Naive B cell (primary cell): ENCODE measurements at places on chromosomes 7 and 10.

DNA sequence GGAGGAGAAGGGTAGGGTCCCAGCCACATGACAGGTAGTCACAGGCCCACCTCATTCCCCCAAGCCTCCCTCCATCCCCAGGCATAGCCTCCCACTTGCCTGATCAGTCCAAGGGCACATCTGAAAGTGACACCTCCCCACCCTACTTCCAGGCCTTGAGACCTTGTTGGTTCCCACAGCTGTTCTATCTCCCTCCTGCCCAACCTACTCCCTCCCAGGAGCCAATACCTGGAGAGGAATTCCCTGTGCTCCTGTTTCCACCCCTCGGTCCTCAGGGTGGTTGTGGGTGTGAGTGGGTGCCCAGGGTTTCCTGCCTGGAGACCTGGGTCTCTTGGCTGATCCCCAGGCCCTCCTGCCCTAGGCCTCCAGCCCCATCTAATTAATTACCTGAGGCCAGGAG lies 11.6 kb upstream of the IMPDH1 start:
- H3K36me3 ChIP-seq: no peaks in the 10 kb centered on the region
- H3K27me3 ChIP-seq: no peaks in the 10 kb centered on the region
- DNase-seq: no peak
- no peak overlapping the region for H3K4me3 ChIP-seq
- H3K27ac ChIP-seq: no peak overlapping the region
- H3K4me1 ChIP-seq: no peaks in the 10 kb centered on the region

DNA sequence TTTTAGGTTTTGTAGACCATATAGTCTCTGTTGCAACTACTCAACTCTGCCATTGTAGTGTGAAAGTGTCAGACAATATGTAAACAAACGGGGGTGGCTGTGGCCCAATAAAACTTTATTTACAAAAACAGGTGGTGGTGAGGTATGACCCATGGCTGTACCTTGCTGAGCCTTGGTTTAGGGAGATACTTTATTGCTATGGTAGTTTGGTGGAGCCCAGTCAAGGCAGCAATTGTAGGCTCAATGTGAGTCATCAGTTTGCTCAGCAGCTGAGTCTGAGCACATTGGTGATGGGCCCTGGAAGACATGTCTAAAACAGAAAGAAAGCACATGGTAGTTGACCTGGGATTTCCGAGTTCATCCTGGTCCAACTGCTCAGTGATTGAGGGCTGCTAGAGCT lies 242.5 kb downstream of the REEP3 start:
- H3K27ac ChIP-seq: no peak overlapping the region
- DNase-seq: no peak
- H3K27me3 ChIP-seq: peaks cover 5% of the 10 kb centered on the region
- no peaks in the 10 kb centered on the region for H3K36me3 ChIP-seq
- H3K4me1 ChIP-seq: no peaks in the 10 kb centered on the region

GRCh38 chr10:15344876-15345285 lies 26.2 kb downstream of the FAM171A1 start:
- H3K27ac ChIP-seq: no peak overlapping the region
- H3K4me3 ChIP-seq: no peak overlapping the region
- H3K4me1 ChIP-seq: no peaks in the 10 kb centered on the region
- peaks cover 33% of the 10 kb centered on the region for H3K27me3 ChIP-seq

DNA sequence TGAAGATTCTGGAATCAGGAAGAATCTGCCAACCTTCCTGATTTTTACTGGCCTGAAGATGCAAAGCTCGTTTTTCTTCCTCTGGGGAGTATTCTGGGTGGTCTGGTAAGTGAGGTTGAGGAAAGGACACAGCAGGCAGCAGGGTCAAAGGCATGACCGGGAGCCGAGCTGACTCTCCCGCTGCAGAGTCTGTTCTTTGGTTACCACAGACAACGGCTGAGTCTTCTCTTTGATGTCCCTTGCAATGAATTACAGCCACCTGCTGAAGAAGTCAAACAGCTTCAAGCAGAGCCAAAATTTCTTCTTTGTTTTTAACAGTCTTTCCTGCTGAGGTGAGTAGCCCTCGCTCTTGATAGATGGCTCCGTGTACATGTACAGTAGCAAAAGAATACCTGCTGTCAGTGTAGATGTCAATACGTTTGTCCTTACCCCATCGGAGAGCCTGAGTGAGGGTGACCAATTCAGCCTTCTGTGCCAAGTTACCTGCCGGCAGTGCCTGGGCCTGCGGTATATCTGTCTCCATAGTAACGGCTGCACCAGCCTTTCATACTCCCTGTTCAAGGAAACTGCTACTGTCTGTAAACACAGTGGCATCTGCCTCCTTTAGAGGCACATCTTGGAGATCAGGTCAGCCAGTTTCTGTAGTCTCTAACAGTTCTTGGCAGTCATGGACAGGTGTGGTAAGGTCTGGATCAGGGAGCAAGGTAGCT lies 76.4 kb downstream of the PRR15 start:
- no peaks in the 10 kb centered on the region for H3K27me3 ChIP-seq
- no peaks in the 10 kb centered on the region for H3K36me3 ChIP-seq
- H3K27ac ChIP-seq: no peak overlapping the region
- no peak for DNase-seq

DNA sequence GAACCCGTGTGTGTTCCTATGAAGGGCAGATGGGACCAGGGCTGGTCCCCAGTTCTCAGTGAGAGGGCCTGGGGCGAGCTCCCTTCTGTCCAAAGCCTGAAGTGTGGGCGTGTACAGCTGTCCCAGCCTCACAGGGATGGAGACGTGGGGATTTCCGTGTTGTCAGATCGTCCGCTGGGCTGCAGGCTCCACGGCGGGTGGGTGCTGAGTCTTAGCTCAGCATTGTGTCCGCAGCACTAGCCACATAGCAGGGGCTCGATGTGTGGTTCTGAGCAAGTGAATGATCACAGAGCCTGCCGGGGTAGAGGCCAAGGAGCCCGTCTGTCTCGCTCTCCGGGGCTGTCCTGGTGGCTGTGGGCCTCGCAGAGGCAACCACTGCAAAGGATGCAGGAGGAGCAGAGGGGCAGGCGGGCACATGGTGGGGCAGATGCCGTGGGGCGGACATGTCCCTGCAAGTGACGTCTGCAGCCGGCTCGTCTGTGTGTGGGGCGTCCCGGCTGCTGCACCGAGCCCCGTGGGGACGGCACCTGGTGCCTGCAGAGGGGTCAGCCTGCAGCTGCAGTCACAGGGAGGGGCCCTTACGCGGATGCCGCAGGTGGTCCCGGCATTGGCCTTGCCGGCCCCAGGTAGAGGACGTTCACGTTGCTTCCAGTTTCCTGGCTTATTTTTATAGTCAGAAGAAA lies 30.9 kb downstream of the FAM20C start:
- H3K36me3 ChIP-seq: no peaks in the 10 kb centered on the region
- peaks cover 3% of the 10 kb centered on the region for H3K4me1 ChIP-seq
- no peak overlapping the region for H3K4me3 ChIP-seq

GRCh38 chr10:117477961-117478670 lies 64.4 kb upstream of the EMX2 start:
- no peaks in the 10 kb centered on the region for H3K36me3 ChIP-seq
- no peak for DNase-seq

DNA sequence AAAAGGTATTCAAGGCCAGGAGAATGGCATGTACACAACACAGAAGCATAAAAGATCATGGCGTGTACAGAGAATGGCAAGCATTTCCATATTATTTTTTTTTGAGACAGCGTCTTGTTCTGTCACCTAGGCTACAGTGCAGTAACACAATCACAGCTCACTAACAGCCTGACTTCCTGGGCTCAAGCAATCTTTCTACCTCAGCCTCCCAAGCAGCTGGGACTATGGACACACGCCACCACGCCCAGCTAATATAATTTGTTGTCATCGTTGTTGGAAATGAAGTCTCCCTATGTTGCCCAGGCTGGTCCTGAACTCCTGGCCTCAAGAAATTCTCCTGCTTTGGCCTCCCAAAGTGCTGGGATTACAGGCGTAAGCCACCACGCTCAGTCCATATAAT lies 27.3 kb downstream of the ANXA7 start:
- H3K4me3 ChIP-seq: no peak overlapping the region
- H3K27ac ChIP-seq: no peak overlapping the region
- peaks cover 9% of the 10 kb centered on the region for H3K4me1 ChIP-seq
- DNase-seq: no peak

- H3K27me3 ChIP-seq: peaks cover 4% of the 10 kb centered on the region
- no peaks in the 10 kb centered on the region for H3K36me3 ChIP-seq
- H3K4me1 ChIP-seq: no peaks in the 10 kb centered on the region
- no peak overlapping the region for H3K27ac ChIP-seq
Measured at GRCh38 chr10:76192694-76193320, 761.4 kb downstream of the LRMDA start.

DNA sequence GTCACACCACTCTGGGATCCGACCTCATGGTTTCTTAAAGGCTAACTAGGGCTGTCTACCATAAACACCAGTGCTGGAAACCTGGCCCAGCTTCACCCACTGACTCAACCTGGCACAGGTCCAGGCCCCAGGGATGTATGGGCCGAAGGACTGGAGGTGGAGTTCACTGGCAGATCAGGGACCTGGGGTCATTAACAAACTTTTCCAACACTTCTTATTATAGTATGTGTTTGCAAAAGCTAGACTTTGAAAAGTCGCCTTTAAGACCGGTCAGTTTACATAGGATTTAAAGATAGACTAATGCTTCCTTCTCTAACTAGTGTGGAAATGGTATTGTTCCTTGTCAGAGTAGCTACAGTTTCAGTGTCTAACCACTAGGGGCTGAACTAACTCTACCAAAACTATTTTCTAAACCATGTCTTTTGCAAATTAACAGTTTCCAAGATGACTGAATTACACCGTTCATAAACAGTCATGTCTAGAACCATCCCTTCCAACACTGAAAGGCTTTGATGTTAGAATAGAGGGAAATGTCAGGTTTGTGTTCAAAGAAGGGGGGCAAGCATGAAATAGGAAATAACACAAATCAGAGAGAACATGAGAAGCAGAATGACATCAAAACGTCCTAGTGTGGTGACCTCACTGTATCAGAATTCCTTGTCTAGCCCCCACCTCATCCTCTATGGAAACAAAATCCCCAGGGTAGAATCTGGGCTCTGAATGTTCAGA lies 29.7 kb downstream of the STN1 start:
- H3K4me3 ChIP-seq: no peak overlapping the region
- H3K36me3 ChIP-seq: peaks cover 3% of the 10 kb centered on the region
- peak; percentile 34 for DNase-seq
- no peak overlapping the region for H3K27ac ChIP-seq
- H3K27me3 ChIP-seq: no peaks in the 10 kb centered on the region
- H3K4me1 ChIP-seq: no peaks in the 10 kb centered on the region

- no peaks in the 10 kb centered on the region for H3K27me3 ChIP-seq
- H3K36me3 ChIP-seq: no peaks in the 10 kb centered on the region
- no peak for DNase-seq
Measured at GRCh38 chr7:78472519-78472918, 673.9 kb downstream of the PHTF2 start.

GRCh38 chr10:103859161-103860086 lies 4.0 kb upstream of the SH3PXD2A start:
- peaks cover 25% of the 10 kb centered on the region for H3K27me3 ChIP-seq
- H3K4me1 ChIP-seq: peaks cover 14% of the 10 kb centered on the region
- H3K36me3 ChIP-seq: peaks cover 8% of the 10 kb centered on the region
- DNase-seq: peak; percentile 32
- H3K4me3 ChIP-seq: no peak overlapping the region

- no peak overlapping the region for H3K27ac ChIP-seq
- H3K4me1 ChIP-seq: no peaks in the 10 kb centered on the region
- H3K36me3 ChIP-seq: no peaks in the 10 kb centered on the region
- peaks cover 14% of the 10 kb centered on the region for H3K27me3 ChIP-seq
- DNase-seq: no peak
Measured at GRCh38 chr10:51709324-51709972, 10.1 kb upstream of the CSTF2T start.

DNA sequence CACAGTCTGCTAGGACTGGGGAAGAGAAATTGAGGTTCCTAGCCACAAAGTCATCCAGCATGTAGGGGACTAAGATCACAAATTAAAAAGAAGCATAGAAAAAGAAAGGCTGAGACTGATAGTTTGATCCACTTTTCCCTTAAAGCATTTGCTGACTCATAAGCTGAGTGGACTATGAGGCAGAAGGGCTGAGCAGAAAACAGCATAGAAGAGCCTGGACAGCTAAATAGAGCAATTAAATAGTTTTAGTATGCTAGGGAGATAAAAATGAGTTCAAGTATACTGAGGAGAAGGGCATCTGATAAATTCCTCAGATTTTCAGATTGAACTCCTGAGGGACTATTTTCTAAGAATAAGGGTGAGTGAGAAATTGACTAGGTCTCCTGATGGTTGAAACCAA lies 155.9 kb upstream of the EGR2 start:
- no peak overlapping the region for H3K4me3 ChIP-seq
- no peaks in the 10 kb centered on the region for H3K4me1 ChIP-seq
- DNase-seq: no peak
- peaks cover 14% of the 10 kb centered on the region for H3K36me3 ChIP-seq
- H3K27me3 ChIP-seq: peaks cover 26% of the 10 kb centered on the region

GRCh38 chr10:69344591-69345252 lies 66.4 kb downstream of the HK1 start:
- H3K27me3 ChIP-seq: no peaks in the 10 kb centered on the region
- no peaks in the 10 kb centered on the region for H3K36me3 ChIP-seq
- peak overlapping the region; percentile 93 for H3K27ac ChIP-seq
- peaks cover 83% of the 10 kb centered on the region for H3K4me1 ChIP-seq
- peak overlapping the region; percentile 84 for H3K4me3 ChIP-seq

- no peaks in the 10 kb centered on the region for H3K4me1 ChIP-seq
- H3K27me3 ChIP-seq: peaks cover 13% of the 10 kb centered on the region
- H3K4me3 ChIP-seq: no peak overlapping the region
- no peaks in the 10 kb centered on the region for H3K36me3 ChIP-seq
- H3K27ac ChIP-seq: no peak overlapping the region
- no peak for DNase-seq
Measured at GRCh38 chr7:42055171-42055570, 181.8 kb downstream of the GLI3 start.
